Sciatic nerve (tissue), 2 donors: ENCODE measurements at places on chromosomes 13 and 19. TPM values are rescaled to one million over a fixed set of nuclear protein-coding genes. Genes with fewer than 3 reads are reported as not detected.

GRCh38 chr19:53422551-53422950 lies 9.2 kb upstream of the ZNF761 start:
- no peak for DNase-seq

- no peak for DNase-seq
These were observed 41.0 kb upstream of the TMTC4 start for GRCh38 chr13:100715604-100716003.

DNA sequence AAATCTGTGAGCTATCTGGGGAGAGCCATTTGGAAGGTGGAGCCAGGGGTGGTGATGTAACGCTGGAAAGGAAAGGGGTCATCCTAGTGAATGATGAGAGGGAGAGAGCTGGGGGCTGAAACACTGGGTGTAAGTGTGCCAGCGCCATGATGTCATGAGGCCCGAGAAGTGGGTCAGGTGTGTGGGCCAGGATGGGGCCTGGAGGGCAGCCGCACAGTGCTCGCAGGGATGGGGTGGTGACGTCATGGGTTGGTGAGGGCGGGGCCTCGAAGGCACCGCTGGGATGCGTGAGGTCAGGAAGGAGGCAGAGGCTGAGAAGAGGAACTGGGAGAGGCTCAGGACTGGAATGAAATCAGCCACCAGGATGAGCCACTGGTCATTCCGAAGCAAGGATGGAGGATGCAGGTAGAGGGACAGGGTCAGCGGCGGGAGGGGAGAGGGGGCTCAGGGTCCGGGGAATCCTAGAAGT lies 4.4 kb downstream of the CCDC61 start:
- DNase-seq = no peak

- no peak for DNase-seq
These were observed 27.7 kb upstream of the UBL3 start for GRCh38 chr13:29878101-29878500.

DNA sequence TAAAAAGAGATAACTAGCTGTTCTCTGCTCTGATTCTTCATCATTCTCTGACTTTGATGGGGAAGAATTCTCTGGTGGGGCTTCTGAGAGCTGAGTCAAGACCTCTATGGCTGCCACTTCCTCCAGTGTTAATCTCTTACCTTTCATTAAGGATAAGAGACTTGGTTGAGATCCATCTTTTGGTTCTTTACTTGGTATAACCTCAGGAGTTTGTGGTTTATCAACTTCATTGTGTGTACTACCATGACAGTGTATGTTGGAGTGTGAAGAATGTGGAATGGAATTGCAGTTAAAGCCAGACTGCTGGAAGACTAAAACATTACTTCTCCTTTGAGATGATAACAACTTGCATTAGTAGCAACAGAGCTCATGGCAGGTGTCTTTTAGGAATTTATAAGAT lies 222.0 kb downstream of the SLITRK5 start:
- DNase-seq = no peak

- no peak for DNase-seq
These were observed 454.8 kb downstream of the DACH1 start for GRCh38 chr13:71412231-71412630.

GRCh38 chr13:25778808-25779305 lies 273.0 kb downstream of the SHISA2 start:
- DNase-seq = no peak

DNA sequence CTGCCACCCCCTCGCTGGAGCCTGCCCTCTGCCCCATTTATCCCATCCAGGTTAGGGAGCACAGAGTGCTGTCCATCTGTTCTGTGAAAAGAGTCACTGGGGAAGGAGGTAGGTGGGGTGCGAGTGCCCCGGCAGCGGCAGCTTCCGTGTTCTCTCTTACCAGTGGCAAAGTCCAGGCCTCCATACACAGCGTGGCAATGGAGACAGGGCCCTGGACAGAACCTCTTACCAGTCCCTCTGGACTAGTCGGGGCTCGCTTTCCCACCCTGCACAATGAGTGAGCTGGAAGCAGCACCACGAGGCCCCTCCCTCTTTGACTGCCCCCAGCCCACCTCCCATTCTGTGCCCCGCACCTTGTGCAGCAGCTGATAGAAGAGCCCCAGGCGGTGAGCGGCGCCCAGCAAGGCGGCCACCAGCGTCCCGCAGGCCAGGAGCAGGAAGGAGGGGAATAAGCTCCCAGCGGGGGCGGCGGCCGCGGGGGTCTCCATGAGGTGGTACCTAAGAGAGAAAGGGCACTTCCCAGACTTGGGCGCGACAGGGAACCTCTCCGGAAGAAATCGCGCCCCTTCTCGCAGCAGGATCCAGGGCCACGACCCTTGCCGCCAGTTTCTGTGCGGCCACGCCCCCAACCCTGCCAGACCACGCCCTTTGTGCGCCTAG lies 17.5 kb downstream of the SYDE1 start:
- peak; percentile 89 for DNase-seq

GRCh38 chr13:37878496-37878895 lies 8.9 kb upstream of the TRPC4 start:
- DNase-seq = no peak

DNA sequence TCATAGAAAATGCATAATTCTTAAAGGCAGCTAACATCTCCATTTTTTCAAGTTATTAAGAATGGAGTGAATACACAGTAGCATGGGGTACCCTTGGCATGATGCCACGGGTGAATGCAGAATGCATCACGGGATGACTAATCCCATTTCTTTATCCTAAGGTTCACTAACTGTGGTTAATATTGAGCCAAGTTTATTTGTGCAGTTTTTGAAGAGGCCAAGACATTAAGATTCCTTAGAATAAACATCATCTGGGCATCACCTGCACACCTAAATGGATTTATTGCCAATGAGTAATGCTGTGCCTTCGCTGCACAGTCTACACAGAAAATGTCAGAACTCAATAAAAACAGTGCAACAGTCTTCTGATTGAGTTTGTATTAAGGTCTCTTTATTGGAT lies 333.1 kb downstream of the GPC6 start:
- no peak for DNase-seq

GRCh38 chr13:79267560-79267959 lies 138.5 kb downstream of the RBM26 start:
- no peak for DNase-seq

DNA sequence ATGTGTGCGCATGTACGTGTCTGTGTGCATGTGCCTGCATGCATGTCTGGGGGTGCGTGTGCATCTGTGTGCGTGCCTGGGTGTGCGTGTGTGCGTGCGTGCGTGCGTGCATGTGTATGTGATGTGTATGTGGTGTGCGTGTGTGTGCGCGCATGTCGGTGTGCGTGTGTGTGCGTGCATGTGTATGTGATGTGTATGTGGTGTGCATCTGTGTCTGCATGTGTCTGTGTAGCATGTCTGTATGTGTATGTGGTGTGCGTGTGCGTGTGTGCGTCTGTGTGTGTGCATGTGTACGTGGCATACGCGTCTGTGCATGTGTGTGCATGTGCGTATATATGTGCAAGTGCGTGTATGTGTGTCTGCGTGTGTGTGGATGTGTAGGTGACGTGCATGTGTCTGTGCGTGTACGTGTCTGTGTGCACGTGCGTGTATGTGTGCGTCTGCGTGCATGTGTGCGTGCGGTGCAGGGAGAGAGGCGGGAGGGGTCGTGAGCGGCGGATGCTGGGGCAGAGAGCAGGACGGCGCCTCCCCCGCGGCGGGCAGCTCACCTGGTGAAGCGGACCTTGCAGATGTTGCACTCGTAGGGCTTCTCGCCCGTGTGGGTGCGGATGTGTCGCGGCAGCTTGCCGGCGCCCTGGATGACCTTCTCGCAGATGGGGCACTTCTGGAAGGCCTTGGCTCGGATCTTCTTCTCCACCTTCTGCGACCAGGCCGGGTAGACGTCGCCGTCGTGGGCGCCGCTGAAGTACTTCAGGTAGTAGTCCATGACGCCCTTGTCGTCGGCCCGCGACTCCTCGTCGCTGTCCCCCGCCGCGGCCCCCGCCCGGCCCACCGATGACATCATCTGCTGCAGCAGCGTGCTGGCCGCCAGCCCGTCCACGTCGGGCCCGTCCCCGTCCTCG lies 13.0 kb downstream of the ZBTB7A start:
- no peak for DNase-seq

GRCh38 chr19:11861301-11861700 lies 12.8 kb downstream of the ZNF439 start:
- DNase-seq = no peak

DNA sequence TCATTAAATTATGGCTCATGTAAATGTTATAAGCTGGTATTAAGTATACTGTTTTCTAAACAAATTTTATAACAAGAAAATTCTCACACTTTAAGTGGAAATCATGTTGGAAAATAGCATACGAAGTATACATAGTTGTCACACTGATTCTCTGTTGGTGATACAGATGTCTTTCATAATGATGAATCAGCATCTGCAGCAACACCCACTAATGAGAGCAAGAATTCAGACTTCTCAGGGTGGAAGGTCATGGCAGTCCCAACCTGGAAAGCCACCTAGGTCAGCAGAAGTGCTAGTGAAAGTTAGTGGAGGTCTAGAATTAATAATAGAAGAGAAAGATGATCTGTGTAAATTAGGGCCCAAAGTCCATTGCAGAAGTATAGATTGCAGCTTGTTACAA lies 719.7 kb upstream of the MIR17HG start:
- no peak for DNase-seq

The RAB11B gene
- 91.6 TPM for total RNA-seq

The PSG2 gene
- total RNA-seq = not detected

The SMIM24 gene
- total RNA-seq = not detected

The MPND gene
- 13.1 TPM for total RNA-seq

The HPN gene
- total RNA-seq = 1.1 TPM
